NCI-H187 treated with DMSO at 0.1 percent for 48 hours (cell line): ENCODE measurements at places on chromosomes 3 and 15.

DNA sequence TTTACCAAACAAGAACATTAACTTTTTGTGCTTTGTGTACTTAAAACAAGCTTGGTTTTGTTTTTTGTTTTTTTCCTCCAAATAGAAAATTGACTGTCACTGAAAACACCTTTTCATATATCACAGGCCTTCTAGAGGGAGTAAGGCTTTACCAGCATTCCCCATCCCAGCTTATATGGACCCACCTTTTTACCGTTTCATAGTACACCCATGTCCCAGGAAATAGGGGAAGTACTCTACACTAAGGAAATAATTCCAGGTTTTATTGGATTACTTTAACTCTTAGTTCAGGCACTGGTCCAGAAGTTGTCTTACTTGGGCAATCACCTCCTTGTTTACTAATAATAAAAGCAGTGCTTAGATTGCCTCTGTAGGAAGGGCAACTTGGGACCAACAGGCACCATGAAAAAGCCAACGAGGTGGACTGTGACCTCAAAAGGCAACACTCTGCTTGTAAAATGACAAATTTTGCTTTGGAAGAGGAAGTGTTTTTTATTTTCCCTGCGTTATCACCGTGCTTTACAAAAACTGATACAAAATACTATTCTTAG is 26.2 kb downstream of the HMG20A start:
- no peak for DNase-seq

DNA sequence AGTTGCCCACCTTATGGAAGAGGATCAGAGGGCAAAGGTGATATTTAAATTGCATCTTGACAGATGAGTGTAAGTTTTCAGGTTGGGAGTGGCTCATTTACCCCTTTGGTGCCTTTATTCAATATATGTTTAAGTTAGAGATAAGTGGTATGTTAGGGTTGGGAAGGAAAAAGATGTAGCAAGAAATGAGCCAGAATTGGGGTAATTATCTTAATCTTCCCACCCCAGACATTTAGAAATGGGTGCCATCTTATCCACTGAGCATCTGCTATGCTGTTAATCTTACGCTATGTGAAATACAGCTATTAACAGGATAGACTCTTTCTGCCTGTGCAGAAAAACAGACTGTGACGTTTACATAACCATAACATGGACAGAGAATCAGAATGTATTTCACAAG is 6.3 kb downstream of the CMTM7 start:
- DNase-seq: no peak

DNA sequence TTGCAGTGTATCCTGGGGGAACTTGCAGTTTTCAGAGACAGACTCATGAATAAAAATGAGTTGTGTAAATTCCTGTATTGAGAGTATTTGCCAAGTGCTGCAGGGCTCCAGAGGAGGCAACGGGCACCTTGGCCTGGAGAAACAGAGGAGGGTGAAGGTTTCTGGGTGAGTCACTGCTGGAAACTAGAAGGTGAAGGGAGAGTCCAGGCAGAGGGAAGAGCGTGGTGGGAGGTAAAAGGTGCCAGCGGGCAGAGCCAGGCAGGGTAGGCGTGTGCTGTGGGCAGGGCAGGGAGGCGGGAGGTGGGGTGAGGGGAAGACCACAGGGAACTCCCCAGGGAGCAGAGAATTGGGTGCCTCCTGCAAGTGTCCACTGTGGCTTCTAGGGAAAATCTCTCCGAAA is 120.8 kb downstream of the SLCO3A1 start:
- no peak for DNase-seq

- DNase-seq: no peak
Measured at GRCh38 chr15:70875001-70875782, 17.0 kb downstream of the THAP10 start.

GRCh38 chr3:150094150-150094933 is 123.6 kb upstream of the PFN2 start:
- DNase-seq: peak; percentile 57

GRCh38 chr3:33019981-33020380 is 68.5 kb downstream of the CCR4 start:
- DNase-seq: no peak

DNA sequence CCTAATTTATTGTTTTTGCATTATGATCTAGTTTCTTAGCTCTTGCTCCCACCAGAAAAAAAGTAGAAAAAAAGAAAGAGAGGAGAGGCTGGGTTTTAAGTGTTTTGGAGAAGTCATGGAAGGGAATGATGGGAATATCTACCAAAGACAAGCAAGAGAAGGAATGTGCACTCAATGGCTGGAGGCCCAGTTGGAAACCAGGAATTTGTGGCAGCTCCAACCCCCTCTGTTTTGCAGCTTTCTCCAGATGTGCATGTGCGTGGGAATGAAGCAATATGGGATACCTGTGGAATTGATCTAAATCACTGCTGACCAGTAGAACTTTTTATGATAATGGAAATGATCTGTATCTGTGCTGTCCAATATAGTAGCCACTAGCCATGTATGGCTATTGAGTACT is 27.1 kb downstream of the EIF2AK4 start:
- no peak for DNase-seq

GRCh38 chr3:113953677-113954076 is 5.9 kb downstream of the ZDHHC23 start:
- DNase-seq: no peak

DNA sequence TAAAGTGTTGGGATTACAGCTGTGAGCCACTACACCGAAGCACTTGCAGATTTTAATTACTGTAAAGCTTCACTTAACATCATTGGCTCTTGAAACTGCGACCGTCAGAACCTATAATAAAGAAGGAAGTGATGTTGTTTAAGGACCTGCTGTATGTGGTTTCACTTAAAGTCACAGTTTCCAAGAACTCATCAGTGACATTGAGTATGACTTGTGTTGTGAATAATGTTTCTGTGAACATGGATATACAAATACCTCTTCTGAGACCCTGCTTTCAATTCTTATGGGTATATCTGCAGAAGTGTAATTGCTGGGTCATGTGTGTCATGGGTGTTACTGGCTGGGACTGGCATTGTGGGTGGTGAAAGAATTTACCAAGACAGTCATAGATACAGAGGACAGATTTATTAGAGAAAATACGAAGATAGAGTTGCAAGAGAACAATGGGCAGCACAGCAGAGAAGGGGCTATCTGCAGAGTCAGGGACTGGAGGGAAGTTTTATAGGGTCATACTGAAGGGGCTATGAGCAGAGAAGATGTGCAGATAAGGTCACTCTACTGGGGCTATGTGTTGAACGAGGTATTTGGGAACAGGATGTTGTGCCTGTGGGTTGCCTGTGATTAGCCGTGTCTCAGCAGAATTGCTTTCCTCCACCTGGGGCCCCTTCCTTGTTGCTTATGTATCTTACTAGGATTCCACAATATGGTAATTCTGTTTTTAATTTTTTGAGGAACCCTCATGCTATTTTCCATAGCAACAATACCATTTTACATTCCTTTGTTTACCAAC is 4.5 kb downstream of the NDUFB5 start:
- DNase-seq: no peak

- no peak for DNase-seq
Measured at GRCh38 chr15:48559285-48559684, 86.2 kb downstream of the FBN1 start.

DNA sequence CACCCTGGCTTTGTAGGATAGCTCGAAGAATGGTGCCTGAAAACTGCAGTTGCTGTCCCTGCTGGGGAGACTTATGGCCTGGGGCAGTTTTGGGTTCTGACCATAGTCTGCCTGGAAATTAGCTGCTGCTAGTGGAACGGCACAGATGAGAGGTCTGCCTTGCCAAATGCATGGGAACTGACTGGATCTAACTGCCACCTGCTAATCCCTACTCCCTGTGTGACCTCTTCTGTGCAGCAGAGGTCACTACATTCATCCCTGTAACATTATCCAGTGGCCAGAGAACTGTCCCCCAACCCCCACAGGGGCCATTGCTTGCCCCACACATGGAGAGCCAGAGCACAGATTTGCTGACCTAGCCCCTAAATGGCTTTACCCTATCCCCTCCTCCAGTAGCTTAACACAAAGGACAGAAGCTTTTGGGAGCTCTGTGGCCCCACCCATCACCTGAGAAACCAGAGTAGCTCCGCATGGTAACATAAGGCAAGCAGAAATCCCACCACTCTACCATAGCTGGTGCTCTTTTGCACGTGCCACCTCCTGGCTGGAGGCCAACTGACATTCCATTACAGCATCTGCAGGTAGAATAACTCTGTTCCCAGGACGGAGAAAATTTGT is 840.0 kb downstream of the EPHA3 start:
- DNase-seq: no peak

DNA sequence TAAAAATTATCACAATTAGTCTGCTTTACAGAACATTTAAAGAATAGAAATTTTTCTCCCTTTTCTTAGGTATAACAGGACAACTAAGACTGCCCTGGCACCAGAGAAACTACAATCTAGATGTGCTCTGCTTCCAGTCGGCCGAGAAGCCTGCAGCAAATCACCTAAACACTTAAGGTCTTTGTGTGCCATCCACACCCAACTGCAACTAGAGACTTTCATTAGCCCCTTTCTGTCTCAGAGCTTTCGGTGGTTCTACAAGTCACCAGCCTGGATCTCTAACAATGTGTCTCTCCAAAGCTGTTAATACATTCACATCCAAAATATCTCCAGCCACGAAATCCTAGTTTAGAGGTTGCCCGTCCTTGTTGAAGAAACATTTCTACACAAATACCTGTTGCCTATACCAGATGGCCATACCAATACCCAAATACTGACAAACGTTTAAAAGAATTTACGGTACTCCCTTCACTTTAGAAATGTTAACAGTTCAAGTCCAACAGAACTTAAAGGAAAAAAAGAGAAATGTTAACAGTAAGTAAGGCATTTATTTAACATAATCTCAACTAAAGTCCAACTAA is 6.7 kb downstream of the PRC1 start:
- no peak for DNase-seq

DNA sequence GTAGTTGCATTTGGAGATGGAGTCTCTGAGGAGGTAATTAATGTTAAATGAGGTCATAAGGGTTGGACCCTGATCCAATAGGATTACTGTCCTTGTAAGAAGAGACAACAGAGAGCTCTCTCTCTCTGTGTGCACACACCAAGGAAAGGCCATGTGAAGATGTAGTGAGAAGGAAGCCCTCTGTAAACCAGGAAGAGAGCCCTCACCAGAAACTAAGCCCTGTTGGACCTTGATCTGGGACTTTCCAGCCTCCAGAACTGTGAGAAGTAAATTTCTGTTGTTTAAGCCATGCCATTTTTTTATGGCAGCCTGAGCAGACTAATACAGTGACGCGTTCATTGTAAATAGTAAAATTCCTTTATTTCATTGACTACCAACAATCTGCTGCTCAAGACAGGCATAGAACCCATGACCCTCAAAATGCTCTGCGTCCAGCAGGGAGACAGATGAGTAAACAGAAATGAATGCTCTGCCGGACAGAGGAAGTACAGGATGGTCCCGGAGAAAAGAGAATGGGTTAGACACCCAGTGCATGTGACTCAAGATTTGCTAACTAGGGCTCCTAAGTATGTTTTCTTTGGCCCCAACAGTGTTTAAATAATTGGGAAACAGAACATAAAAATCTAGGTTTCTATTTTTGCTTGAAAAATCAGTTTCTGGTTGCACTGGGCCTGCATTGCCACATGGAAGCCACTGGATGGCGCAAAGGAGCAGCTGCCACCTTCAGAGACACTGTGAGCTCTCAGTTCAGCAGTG is 37.9 kb upstream of the TNFAIP8L3 start:
- no peak for DNase-seq
